Activated CD4-positive, alpha-beta T cell treated with anti-CD3 and anti-CD28 coated beads, Interleukin-2, Interleukin-4, amounts not matched to agents 100 ng/mL and 50 ng/mL, durations not matched to agents 16 hours and 8 hours (primary cell): ENCODE measurements at places on chromosomes 7 and 10.

GRCh38 chr10:64040781-64041180, 519.6 kb downstream of the REEP3 start:
- DNase-seq, result no peak

GRCh38 chr10:22483132-22483531, 137.8 kb downstream of the SPAG6 start:
- no peak for DNase-seq

DNA sequence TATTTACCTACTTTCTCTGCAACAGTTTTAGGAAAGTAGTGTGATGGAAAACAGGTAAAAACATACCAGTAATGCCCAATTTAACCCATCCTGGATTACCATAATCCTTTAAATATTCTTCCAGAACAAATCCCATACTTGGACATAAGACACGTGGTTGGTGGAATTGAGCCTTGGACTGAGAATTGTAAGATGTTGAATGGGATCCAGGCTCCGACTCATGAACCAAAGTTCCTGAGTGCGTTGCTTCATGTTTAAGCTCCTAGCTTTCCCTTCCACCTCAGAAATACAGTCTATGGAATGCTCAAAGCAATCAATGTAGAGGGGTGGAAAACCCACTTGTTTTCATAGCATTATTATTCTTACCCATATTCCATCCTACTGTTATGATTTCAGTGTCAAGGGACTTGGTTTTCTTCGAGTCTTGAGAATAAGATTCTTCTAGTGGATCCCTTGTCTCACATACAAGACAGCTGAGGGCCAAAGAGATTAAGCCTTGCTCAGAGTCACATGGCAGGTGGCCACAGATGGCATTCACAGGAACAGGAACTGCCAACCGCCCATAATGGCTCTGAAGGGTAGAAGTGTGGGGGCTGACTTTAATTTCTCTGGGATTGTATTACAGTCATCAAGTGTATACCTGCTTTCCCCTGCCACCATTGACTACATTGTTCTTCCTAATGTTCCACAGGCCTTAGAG, 171.2 kb downstream of the GFRA1 start:
- DNase-seq, result no peak

DNA sequence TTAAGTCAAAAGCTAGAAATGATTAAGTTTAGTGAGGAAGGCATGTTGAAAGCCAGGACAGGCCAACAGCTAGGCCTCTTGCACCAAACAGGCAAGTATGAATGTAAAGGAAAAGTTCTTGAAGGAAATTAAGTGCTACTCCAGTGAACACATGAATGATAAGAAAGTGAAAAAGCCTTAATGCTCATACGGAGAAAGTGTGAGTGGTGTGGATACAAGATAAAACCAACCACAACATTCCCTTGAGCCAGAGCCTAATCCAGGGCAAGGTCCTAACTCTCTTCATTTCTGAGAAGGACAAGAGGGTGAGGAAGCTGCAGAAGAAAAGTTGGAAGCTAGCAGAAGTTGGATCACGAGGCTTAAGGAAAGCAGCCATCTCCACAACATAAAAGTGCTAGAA, 53.0 kb downstream of the DNAJC1 start:
- no peak for DNase-seq

DNA sequence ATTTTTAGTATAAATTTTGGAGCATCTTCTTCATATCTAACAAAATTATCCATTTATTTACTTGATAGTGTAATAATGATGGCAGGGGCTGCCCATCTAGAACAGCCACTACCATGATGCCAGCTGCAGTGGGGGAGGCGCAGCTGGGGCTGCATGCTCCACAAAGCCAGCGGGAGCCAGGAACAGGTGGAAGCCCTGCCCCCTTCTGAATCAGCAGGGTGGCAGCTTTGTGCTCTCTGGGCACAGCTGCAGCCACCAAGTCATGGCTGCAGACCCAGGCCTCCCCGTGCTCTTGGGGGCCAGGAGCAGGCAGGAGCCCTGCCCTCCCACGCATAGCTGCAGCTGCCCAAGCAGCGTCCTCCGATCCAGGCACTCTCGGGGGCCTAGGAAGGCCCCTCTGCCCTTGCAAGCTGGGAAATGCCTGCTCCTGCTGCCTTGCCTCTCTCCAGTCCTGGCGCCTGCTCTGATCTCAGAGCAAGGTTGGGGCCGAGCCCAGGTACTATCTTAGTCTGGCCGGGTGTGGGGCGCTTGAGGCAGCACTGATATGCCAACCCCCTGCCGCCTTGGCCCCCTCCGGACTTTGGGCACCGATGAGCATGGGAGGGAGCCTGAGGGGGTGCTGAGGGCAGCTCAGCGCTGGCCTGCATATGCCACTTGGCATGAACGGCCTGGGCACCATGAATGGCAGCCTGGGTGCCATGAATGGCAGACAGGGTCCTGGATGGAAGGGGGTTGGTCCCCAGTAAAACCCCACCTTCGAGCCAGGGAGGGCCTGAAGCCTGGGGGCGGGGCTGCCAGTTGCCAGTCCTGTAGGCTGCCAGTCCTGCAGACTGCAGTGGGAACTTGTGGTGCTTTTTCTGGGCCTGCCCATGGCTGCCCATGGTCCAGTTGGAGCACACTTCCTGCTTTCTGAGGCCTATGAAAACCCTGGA, 1110.8 kb upstream of the POT1 start:
- DNase-seq, result no peak

DNA sequence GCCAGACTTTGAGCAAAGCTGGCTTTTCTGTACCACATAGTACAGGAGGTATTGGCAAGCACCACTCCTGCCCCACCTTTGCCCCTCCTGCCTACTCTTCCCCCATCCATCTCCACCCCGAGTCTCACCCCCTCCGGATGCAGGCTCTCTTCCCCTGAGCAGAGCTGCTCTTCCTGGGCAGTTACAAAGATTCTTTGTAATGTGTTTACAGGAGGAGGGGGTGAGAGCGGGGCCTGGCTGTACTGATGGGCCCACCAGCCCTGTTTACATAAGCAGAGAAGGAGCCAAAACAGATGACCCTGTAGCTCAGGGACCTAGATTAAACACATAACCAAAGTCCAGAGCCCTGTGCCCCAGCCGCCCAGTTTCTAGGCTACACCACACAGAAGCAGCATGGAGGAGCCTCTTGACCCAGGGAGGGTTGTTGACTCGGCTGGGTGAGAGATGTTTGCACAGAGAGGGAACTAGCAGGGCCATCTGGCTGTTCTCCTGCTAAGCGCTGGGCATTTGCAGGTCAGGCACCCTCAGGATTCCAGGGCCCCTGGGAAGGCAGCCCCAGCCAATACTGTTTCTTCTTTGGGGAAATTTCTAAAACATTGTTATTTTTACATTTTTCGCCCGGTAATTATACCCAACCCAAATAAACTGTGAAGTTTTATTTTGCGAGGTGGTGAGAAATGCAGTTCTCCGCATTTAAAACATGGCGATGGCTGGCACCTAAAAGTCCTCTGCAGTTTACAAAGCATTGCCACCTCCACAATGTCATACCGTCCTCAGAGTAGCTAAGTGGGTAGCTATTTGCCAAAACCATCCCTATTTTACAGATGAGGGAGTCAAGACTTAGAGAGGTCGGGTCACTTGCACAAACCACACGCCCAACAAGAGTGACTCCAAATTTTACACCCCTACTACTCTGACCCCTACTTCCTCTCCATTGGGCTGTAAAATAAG, 11.4 kb upstream of the ZKSCAN1 start:
- no peak for DNase-seq

GRCh38 chr10:99785646-99786045, 3.2 kb downstream of the ABCC2 start:
- DNase-seq, result no peak

DNA sequence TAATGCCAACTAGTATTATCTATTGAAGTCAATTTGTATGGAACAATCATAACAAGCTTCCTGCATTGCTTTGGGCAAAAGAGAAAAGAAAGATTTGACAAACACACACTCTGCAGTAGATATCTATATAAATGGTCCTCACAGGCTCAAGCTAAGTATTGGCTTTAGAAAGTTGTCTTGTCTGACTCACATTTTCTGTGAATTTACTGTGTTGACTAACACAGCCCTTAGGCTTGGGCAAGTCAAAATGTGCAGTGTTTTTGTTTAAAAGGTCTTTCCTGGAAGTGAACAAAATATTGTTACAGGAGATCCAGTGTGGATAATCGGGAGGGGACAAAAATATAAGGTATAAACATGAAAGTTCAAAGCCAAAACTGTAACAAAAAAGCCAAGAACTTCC, 194.4 kb downstream of the RELN start:
- DNase-seq, result no peak

DNA sequence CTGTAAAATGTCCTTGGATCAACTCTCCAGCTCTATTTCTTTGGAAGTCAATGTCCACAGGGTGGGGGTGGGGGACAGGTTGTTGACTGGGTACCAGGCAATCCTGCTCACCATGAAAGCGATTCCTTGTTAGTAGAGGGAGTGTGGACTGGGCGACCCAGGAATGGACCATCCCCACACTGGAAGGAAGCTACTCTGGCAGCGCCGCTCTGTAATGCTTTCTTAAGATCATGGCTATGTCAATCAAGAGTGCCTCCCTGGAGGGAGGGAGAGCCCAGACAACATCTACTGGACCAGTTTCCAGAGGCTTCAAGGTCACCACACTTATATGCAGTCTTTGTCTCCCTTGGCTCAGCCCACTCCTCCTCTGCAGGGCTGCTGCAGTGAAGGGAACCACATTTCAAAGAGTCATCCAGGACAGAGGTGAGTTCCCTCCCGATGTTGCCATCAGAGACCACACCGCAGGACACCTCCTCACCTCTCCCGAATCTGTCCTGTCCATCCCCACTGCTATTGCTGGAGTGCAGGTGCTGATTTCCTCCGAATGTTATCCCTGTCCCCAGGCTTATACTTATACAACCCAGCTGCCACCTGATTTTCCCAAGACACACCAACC, 6.9 kb downstream of the GIMAP5 start:
- no peak for DNase-seq
